H7 (cell line): ENCODE measurements at places on chromosomes 1 and 21.

GRCh38 chr1:204598319-204598969 is 82.2 kb downstream of the MDM4 start:
- DNase-seq: no peak

DNA sequence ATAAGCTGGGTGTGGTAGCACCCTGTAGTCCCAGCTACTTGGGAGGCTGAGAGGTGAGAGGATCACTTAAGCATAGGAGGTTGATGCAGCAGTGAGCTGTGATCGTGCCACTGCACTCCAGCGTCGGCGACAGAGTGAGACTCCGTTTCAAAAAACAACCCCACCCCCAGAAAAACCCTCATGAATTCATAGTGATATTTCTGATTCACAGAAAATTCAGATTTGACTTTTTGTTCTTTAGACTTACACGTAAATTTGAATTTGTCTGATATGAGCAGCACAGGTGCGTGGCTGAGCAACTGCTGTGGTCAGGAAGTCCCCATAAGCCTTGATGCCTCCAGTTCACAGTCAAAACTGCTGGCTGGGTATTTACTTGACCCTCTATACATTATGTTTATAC is 10.0 kb upstream of the MORC3 start:
- no peak for DNase-seq

DNA sequence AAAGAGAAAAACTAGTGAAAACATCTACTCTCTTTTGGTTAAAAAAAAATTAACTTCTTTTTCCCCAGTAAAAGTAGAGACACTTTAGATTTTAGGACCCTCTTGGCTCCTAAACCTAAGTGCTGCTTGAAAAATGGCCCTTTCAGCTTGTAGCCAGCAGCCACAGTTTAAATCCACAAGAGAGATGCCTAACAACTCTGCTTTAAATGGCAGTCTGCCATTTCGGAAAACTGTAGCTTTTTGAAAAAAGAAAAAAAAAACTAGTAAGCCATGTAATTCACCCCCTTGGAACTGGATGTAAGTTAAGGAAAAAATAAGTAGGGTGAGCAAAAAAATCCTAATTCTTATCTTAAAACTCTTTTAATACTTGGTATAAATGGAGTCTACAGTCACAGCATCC is 56.0 kb downstream of the LHX9 start:
- DNase-seq: no peak

DNA sequence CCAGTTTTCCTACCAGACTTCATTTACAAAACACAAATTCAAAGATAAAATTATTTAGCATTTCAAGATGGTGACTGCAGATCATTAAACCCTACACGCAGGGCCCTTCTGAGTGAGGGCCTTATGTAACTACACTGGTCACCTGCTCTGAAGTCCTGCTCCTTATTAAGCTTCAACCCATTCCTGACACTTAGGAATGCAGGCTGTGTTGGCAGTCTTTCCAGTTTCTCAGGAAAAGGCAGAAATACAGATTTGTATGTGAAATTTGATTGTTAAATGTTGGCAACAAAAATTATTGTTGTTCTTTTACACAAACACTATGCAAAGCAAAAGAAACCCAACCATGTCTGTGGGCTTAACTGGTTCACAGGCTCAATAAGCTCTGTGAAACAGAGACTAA is 25.8 kb upstream of the BCAS2 start:
- DNase-seq: no peak

- no peak for DNase-seq
These were observed 9.4 kb downstream of the TMEM53 start for GRCh38 chr1:44664730-44665370.

GRCh38 chr21:43001316-43001715 is 27.0 kb downstream of the PKNOX1 start:
- DNase-seq: no peak

DNA sequence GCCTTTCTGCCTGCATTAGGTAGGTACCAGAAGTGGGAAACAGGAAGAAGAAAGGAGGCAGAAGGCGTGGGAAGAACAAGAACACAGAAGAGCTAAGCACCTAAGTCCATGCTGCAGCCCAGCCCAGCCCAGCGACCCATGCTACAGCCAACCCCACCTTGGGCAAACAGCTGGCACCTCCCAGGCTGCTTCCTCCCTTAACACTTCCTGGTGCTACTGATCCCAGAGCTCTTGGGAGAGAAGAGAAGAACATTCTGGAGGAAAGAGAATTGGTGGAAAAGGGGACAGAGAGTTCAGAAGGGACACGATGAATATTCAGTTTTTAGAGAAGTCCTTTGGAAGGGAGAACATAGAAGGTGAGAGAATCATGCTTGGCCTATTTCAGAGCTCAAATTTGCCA is 28.5 kb downstream of the PLEKHA6 start:
- DNase-seq: no peak

DNA sequence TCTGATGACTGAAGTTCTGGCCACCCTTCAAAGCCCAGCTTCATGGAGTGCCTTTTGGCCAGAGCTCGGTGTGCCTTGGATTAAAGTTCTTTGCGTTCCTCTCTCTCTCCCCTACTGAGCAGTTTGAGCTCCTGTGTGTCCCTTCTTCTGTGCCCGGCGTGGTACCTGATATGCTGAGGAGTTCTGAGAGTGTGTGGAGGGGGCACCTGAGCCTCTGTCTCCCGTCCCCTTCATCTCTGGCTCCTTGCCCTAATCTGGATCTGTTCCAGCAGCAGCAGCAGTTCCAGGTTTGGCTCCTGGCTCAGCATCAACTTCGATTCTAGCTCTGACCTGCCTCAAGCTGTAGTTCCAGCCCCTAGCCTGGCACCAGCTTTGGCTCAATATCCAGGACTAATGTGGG is 25.1 kb upstream of the MYCL start:
- DNase-seq: no peak

GRCh38 chr1:58904299-58905125 is 120.7 kb upstream of the JUN start:
- DNase-seq: no peak
